GM23248 (cell line): ENCODE measurements at places on chromosomes 13 and 19. TPM values are rescaled to one million over a fixed set of nuclear protein-coding genes. Genes with fewer than 3 reads are reported as not detected.

Gene GPR183
- not detected in 2 replicates for total RNA-seq

GRCh38 chr19:33621065-33621785 is 528 bp upstream of the CHST8 start:
- no peak for DNase-seq

DNA sequence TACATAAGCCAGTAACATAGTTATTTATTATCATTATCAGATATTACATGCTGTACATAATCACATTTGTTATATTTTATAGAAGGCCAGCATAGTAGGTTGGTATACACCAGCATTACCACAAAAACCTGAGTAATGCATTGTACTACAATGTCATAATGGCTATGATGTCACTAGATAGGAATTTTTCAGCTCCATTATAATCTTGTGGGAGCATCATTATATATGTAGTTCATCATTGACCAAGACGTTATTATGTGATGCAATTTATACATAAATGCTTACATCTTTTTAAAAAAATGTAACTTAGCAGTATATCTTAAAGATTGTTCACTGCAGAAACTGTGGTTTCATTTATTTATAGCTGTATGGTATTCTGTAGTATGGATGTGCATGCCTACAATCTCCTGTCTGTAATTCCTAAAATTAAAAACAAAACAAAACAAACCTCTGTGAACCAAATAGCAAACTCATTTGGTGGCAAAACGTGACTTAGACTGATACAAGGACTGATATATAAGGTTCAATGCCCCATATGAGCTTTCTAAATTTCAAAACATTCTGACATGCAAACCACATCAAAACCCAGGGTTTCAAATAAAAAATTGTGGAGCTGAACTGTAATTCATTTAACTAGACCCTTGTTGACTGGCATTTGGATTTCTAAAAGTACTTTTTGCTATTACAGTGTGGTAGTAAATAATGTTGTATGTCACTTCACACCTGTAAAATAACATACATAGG is 250.9 kb downstream of the DLEU7 start:
- peak; percentile 88 for DNase-seq

Gene KISS1R
- not detected in 2 replicates for total RNA-seq

Gene COX7A1
- total RNA-seq: 8.4 and 9.2 TPM in 2 replicates

Gene AMH
- not detected in 2 replicates for total RNA-seq

Gene RGCC
- total RNA-seq: 22.6 and 40.6 TPM in 2 replicates

- DNase-seq: no peak
These were observed 96.4 kb upstream of the STARD13 start for GRCh38 chr13:33381906-33382305.

DNA sequence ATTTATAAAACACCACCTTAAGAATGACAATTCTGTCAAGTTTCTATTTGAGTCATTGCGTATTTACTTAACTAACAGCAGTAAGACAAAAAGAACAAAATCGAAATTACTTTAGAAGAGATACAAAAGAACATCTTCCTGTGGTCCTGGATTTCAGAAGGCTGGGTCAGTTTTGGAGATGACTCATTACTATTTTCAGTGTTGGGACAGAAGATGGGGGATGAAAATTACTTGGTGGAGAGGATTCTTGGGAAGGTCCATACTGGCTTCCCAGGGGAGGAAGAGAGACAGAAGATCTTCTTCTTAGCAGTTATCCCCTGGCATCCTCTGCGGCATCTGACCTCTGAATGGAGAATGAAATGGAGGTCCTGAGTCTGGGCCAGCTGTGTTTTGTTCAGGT is 33.5 kb upstream of the CSNK1A1L start:
- peak; percentile 40 for DNase-seq

Gene ZIK1
- 5.3 and 10.4 TPM in 2 replicates for total RNA-seq

Gene LYPD3
- total RNA-seq: not detected in 2 replicates

Gene NCAN
- not detected in 2 replicates for total RNA-seq

GRCh38 chr19:30115947-30116346 is 173.9 kb downstream of the URI1 start:
- no peak for DNase-seq

DNA sequence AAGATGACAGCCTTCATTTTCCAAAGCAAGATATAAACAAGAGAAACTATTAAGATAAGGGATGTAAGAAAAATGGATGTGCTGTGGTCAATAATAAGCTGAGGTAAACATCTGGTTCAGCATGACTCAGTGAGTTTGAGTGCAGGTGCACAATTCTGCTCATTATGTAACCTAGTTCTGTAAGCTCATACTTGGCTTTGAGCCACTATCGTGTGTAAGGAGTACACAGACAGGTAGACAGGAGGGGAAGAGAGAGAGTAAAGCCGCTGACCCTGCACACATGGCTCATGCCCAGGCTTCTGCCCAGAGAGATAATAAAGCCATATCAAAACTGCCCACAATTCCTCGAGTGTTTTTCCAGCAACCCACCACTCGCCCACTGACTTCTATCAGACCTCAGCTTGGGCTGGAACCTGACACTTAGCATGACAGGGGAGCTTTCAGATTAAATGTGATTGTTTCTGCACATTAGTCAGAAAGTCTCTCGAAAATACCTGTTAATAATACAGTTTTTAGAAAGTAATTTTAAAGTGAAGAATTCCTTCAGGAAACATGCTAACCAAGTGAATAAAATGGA is 51.7 kb downstream of the ZNF91 start:
- no peak for DNase-seq

Gene CRLF1
- 40.0 and 59.2 TPM in 2 replicates for total RNA-seq

Gene UNC13A
- total RNA-seq: under 0.01 and 0.11 TPM in 2 replicates

DNA sequence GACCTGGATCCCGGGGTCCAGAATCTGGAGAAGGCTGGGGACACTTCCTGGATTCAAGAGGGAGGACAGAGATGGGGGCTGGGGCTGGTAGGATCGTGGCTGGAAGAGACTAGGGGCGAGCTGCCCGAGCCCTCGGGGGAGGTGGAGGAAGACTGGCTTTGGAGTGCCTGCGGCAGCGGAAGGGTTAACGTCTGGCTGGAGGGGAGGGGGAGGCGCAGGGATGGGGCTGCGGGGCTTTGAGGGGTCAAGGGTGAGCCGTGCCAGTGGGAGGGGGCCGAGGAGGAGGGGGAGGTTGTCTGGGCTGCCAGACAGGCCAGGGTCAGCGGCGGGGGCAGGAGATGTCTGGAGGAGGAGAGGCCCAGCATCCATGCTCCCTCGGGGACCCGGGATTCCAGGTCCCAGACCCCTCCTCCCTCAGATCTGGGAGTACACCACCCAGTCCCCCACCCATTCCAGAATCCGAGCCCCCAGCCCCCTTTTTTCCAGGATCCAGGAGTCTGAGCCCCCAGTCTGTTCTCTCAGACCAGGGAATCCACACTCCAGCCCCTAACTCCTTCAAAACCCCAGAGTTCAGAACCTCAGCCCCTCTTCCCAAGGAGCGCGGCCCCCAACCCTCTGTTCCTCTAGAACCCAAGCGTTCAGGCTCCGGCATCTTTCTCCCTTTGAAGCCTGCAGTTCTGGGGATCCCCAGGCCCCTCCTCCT is 3.2 kb upstream of the SPACA6 start:
- DNase-seq: peak; percentile 51

DNA sequence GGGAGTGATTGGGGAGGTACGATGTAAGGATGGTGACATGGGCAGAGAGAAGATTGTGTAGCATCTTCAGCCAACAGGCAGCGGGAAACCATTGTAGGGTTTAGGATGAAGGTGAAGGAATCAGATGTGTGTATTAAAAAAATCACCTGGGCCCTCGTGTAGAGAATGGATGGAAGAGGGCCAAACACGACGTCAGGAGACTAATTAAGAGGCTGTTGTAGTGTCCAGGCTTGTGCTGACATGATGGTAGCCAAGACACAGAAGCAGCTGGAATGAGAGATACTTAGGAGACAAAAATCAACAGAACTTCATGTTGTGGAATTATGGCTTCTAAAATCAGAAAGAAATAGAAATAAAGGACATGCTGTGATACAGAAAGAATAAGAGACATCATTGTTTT is 41.2 kb upstream of the ARGLU1 start:
- no peak for DNase-seq

Gene KANK3
- total RNA-seq: 0.11 and 0.63 TPM in 2 replicates

DNA sequence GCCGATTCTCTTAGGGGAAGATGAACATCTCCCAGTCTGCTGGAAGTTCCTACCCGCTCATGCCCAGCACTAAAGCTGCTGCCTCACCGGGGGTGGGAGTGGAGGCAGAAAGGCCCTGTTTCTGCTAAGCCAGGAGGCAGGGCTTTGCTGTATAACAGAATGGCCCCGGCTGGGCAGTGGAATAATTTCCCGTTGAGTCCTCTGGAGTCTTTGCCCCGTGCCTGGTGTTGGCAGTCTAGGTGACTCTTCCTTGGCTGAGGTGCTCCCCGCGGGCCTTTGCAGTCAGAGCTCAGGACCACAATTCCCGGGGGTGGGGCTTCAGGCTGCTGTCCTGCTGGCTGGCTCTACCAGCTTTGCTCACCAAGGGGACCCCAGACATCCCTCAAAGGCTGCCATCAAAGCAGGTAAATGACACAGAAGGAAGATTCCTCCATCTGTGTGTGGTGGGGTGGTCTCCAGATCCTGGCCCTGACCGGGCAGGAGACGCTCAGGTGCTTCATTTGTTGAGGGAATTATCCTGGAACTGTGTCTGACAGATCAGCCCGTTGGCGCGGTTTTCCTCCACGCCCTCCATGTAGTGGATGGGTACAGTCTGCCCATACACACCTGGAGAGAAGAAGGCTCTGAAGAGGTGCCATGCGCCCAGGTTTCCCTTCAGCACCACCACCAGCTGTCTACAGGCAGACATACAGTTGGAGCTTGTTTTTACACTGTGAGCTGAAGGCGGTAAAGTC is 209.9 kb downstream of the TEX29 start:
- no peak for DNase-seq

DNA sequence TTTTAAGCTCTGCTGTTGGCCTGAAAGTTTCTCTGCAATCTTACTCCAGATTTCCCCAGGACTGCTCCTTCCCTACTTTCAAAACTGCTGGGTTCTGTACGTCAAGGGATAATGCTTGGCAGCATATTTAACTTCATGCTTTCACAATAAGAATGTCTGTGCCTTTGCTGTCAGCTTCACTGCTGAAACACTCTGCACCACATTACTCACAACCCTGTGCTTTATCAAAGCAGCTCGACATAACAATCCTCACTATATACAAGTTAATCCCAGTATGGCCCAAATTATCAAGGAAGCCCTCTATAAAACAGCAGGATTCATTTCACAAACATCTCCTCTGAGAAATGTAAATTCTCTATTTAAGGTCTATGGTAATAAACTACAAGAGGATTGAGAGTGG is 17.5 kb downstream of the LATS2 start:
- peak; percentile 86 for DNase-seq

Gene ZFP36
- 7.0 and 13.9 TPM in 2 replicates for total RNA-seq

- no peak for DNase-seq
These were observed 7.5 kb downstream of the DYRK1B start for GRCh38 chr19:39826311-39826945.

Gene PBX4
- 0.32 TPM in 1 of 2 replicates, not detected in the other for total RNA-seq

DNA sequence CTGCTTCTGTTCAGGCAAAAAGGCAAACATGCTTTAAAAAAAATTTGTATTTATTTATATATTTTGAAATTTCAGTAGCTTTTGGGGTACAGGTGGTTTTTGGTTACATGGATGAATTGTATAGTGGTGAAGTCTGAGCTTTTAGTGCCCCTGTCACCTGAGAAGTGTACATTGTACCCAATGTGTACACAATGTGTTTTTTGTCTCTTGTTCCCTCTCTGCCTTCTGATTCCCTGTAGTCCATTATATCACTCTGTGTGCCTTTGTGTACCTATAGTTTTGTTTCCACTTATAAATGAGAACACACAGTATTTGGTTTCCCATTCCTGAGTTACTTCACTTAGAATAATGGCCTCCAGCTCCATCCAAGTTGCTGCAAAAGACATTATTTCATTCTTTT is 77.4 kb downstream of the PDS5B start:
- DNase-seq: no peak

Gene SLAIN1
- not detected in 2 replicates for total RNA-seq

Gene PEAK3
- total RNA-seq: not detected in 2 replicates

Gene TNFRSF19
- total RNA-seq: 3.4 and 5.4 TPM in 2 replicates
